ENCODE measurements at places on chromosomes 2 and 18.

- DNase-seq = no peak
These were observed 3.5 kb upstream of the NFATC1 start for GRCh38 chr18:79392226-79392625.

- no peak for DNase-seq
These were observed 14.8 kb upstream of the SMAD2 start for GRCh38 chr18:47944972-47945852.

DNA sequence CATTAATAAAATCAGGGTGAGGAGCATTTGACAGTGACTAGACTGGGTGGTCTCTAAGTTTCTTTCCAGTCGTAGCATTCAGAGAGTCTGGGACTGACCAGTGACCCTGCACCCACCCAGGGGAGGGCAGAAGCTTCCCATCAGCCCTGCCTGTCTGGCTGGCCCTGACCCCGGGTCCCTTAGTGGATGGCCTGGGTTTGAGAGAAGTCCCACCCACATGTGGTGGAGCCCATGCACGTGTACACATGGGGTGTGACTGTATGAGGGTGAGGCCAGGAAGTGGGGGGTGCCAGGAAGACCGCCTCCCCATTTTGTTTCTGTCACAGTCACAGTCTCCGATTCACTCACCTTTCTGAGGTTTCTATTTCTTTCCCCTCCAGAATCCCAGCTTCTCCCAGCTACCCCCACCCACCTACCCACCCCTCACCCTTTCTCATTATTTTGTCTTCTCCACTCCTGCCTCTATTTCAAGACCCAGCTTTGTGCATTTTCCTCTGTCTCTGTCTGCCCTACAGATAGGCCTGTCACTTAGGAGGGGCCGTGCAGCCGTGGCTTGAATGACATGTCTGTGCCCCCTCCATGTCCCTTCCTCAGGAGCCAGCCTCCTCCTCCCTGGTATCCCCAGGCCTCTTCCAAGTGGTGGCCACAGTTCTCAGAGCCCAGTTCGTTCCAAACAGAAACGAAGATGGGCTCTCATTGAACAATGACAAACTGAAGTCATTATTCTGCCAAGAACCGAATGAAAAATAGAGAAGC is 13.6 kb downstream of the CIB4 start:
- DNase-seq = no peak

GRCh38 chr2:53312721-53313120 is 454.9 kb upstream of the CHAC2 start:
- no peak for DNase-seq

GRCh38 chr2:12062053-12062395 is 315.6 kb downstream of the LPIN1 start:
- DNase-seq = no peak

DNA sequence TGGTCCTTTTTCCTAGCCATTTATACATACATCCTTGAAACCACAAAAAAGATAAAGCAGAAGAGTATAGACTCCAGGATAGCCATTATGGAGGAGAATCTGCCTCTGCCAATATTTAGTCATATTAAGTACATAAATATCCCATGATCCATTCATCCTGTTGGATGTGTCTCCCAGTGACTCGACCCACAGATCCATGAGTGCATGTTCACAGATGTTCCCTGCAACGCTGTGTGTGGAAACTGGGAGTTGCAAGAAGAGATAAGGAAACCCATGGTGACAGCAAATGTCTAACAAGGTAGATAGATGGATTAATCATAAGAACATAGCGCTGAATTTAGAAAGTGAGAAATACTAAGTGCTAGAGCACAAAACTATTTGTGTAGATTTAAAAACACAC is 34.5 kb downstream of the STK39 start:
- no peak for DNase-seq

Data from renal pelvis (tissue), 12 donors.